MG63 (cell line): ENCODE measurements at places on chromosomes 5 and 9.

DNA sequence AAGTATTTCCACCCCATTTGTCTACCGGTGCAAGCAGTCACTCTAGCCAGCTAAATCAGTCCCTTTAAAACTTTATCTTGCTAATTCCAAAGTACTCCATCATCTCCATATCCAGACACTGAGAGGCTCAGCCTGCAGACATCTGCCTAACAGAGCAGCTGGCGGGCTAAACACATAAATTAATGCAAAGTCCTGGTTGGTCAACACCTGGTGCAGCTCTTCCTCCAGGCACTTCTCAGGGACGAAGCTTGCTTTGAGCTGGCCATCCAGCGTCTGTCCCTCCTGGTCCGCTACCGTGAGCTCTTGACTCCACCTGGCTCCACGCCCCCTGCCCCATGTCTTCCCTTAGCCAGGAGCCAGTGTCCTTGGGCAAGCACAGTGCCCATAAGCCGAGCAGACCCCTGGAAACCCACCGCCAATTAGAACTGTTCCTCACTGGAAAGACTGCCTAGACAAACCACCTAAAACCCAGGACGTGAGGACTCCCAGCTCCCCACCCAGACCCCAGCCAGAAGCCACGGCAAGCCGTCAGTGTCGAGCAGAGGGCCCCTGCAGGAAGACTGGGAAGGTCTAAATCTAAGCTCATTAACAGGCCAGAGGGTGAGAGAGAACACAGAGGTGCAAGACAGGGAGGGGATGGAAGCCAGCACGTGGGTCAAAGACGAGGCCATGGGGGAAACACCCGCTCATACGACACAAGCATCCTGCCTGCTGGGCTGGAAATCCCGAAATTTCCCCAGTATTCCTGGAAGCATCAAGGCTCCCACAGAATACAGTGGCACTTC, 120.0 kb downstream of the COL23A1 start:
- no peak for DNase-seq

- no peak for DNase-seq
These were observed 55.5 kb upstream of the CDKN2AIPNL start for GRCh38 chr5:134467231-134467630.

- DNase-seq, result no peak
These were observed 200.4 kb upstream of the SLC24A2 start for GRCh38 chr9:19989213-19989612.

- DNase-seq, result no peak
These were observed 49.2 kb downstream of the USP20 start for GRCh38 chr9:129884220-129885017.

- DNase-seq, result no peak
These were observed 63.2 kb upstream of the CTXN3 start for GRCh38 chr5:127585661-127586060.

- DNase-seq, result no peak
These were observed 595.7 kb downstream of the EFNA5 start for GRCh38 chr5:107074996-107075395.

DNA sequence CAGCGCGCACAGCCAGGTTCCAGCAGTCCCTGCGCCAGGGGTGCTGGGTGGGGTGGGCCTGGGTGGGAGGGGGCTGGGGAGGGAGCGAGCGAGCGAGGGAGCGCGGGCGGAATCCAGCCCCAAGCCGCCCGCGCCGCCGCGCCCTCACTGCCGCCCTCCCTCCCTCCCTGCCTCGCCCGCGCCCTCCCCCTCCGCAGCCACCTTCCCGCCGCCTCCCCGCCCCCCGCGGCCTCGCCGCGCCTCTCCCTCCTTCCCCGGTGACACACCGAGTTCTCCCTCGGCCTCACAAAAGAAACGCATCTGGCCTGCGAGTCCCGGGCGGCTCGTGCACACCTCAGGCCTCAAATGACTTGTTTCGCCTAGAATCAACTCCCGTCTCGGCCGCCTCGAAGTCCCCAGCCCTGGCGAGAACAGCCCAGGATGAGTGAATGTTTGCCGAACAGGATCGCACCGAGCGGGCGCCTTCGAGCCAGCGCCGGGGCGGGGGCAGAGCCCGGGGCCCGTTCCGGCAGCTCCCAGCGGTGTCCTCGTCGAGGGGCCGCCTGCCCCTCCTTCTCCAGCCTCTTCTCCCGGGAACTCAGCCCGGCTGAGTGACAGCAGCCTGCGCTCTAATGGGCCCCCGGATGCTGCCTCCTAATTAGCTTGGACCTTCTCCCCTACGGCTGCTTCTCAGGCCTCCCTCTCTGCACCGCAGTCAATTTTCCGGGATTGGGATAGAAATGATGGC, 371 bp upstream of the PITX1 start:
- DNase-seq, result peak; percentile 97

DNA sequence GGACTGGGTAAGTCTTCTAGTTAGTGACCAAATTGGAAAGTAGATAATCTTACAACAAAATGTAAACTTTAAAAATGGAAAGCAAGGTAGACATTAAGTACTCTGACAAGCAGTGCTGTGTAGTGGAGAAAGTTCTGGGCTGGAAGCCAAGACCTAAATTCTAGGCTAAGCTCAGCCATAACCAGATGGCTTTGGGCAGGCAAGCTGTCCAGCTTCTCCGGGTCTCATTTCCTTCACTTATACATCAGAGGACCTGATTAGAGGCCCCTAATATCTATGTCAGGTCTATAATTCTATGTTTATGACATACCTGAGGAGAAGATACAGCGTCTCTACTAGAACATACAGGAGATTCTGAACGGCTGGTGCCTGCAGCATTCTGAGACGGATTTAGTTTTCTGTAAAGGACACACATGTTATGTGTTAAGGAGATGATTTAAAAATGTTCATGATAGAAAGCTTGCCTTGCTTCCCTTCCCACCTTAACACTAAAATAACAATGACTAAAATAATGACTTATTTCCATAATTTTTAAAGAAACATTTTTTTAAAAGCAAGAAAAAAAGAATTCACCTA, 61.2 kb downstream of the ELL2 start:
- peak; percentile 60 for DNase-seq

- peak; percentile 25 for DNase-seq
These were observed 639 bp downstream of the PCDH1 start for GRCh38 chr5:141877356-141878185.
